ENCODE measurements at places on chromosomes 5 and 9. TPM values are rescaled to one million over a fixed set of nuclear protein-coding genes. Genes with fewer than 3 reads are reported as not detected.

KCNV2 gene
- total RNA-seq = not detected

PCDHB14 gene
- 21.2 TPM for total RNA-seq

GABRA1 gene
- not detected for total RNA-seq

GAPT gene
- total RNA-seq = not detected

DNA sequence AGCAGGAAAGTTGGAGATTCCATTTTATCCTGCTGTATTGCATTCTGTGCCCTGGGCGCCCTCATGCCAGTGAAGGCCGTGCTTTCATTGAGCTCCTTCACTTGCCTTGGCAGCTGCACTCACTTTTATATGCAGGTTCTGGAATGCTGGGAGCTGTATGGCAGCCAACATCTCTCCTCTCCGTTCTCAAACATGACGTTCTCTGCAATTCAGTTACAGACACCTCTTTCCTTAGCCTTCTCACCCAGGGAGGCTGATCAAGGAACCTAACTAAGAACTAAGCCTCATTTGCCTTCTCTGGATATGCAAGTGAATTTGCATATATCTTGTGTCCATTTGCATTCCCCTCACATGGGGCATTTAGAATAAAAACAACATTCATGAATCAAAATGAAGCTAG is 29.4 kb upstream of the PURA start:
- H3K27me3 ChIP-seq = peaks cover 73% of the 10 kb centered on the region
- no peak for DNase-seq
- no peak overlapping the region for H3K4me3 ChIP-seq
- H3K36me3 ChIP-seq = no peaks in the 10 kb centered on the region
- H3K4me1 ChIP-seq = no peaks in the 10 kb centered on the region

GRCh38 chr5:73433272-73433981 is 15.2 kb downstream of the FOXD1 start:
- no peak for DNase-seq
- H3K36me3 ChIP-seq = no peaks in the 10 kb centered on the region
- no peak overlapping the region for H3K4me3 ChIP-seq
- H3K4me1 ChIP-seq = no peaks in the 10 kb centered on the region

GRCh38 chr9:116381350-116381749 is 227.8 kb downstream of the PAPPA start:
- no peak overlapping the region for H3K27ac ChIP-seq
- H3K27me3 ChIP-seq = no peaks in the 10 kb centered on the region
- DNase-seq = peak; percentile 58
- no peaks in the 10 kb centered on the region for H3K36me3 ChIP-seq
- no peaks in the 10 kb centered on the region for H3K4me1 ChIP-seq
- no peak overlapping the region for H3K4me3 ChIP-seq

DNA sequence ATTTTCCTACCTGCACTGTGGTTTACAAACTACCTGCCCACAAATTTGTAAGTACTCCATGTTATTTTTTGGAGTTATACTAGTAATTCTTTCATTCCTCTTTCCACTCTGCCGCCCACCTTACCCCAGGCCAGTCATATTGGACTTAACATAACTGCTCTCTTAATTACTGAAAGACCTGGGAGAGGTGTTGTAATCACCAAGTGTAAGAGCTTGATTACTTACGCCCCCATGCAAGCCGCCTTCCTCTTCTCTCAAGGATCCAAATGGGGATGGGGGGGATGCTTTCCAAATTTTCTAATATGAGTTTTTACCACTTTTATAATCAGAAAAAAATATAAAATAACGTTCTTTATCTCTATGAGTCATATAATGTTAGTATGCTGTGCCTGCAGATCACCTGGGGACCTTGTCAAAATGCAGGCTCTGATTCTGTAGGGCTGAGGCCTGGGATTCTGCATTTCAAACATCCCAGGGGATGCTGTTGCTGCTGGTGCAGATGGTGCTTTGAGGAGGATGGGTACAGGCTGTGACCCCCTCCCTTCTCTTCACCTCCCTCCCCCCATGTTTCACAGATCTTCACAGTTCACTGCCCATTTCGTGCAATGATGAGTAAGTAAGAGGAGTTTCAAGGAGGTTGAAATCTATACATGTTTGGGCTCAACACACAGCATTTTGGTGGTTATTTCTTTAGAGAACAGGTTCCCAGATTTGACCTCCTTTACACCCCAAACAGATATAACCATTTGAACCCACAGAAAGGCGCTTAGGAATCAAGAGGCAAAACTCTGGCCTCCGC is 87.3 kb downstream of the SEC61B start:
- no peaks in the 10 kb centered on the region for H3K27me3 ChIP-seq
- H3K27ac ChIP-seq = no peak overlapping the region
- H3K36me3 ChIP-seq = no peaks in the 10 kb centered on the region
- H3K4me3 ChIP-seq = no peak overlapping the region
- H3K4me1 ChIP-seq = no peaks in the 10 kb centered on the region

- peaks cover 16% of the 10 kb centered on the region for H3K36me3 ChIP-seq
- no peak overlapping the region for H3K4me3 ChIP-seq
- DNase-seq = peak; percentile 98
These were observed 32.2 kb downstream of the IER5L start for GRCh38 chr9:129145841-129146292.

- no peaks in the 10 kb centered on the region for H3K27me3 ChIP-seq
- H3K36me3 ChIP-seq = peaks cover 3% of the 10 kb centered on the region
- H3K4me3 ChIP-seq = no peak overlapping the region
- no peak overlapping the region for H3K27ac ChIP-seq
- H3K4me1 ChIP-seq = peaks cover 24% of the 10 kb centered on the region
These were observed 36.0 kb downstream of the B4GALT1 start for GRCh38 chr9:33130961-33131789.

DNA sequence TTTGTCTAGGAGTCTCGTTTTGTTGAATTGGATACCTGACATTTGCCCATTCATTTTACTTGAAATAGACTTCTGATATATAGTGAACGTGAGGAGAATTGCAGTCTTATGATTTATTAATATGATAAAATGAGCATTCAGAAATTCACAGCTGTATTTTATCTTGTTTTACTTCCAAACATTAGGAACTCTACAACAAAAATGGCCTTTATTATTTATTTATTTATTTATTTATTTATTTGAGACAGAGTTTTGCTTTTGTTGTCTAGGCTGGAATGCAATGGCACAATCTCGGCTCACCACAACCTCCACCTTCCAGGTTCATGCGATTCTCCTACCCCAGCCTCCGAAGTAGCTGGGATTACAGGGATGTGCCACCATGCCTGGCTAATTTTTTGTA is 61.2 kb downstream of the RAB24 start:
- H3K4me3 ChIP-seq = no peak overlapping the region
- H3K27ac ChIP-seq = no peak overlapping the region
- no peaks in the 10 kb centered on the region for H3K27me3 ChIP-seq

- no peak overlapping the region for H3K27ac ChIP-seq
- H3K4me1 ChIP-seq = peaks cover 16% of the 10 kb centered on the region
- H3K4me3 ChIP-seq = no peak overlapping the region
- H3K36me3 ChIP-seq = no peaks in the 10 kb centered on the region
- no peak for DNase-seq
- H3K27me3 ChIP-seq = no peaks in the 10 kb centered on the region
These were observed 155.1 kb upstream of the ZNF462 start for GRCh38 chr9:106707738-106708474.

DNA sequence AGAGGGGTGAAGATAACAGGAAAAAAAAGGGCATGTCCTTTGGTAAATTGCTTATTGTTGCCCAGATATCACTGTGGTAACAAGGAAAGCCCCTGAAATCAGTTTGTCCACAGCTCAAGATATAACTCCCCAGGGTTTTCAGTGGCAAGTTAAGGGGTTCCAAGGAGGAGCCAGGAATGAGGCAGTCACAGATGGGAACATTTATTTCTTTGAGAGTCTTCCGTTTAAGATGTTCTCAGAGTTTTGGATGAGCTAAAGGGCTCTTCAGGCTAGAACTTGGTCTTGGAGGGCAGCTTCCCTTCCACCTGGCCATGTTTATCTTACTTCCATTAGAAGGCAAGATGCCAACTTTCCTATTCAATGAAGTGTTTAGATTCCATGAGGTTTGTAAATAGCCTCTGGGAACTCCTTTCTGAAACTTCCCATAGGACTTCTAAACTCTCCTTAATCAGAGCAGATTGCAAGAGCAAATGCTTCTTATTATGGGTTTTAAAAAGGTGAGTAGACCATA is 277.6 kb upstream of the TNC start:
- no peak overlapping the region for H3K27ac ChIP-seq
- peak; percentile 32 for DNase-seq
- no peaks in the 10 kb centered on the region for H3K27me3 ChIP-seq
- H3K36me3 ChIP-seq = no peaks in the 10 kb centered on the region
- no peak overlapping the region for H3K4me3 ChIP-seq

DNA sequence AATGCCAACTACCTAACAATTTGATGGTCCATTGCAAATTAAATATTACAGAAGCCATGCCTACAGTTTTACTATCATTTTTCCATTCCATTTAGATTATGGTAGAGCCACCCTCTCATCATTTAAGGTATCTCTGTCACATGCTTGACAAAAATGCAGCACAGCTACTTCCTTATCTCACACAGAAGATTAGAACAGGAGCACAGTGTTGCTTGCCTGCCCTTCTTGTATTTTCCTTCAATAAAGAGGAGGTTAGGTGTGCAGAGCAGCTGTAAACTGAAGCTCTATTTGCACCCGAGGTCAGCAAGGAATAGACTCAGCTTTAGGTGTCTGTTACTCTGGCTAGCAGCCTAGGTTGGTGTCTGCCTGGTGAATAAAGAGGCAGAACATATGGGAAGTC is 51.5 kb upstream of the ATP10B start:
- no peak overlapping the region for H3K4me3 ChIP-seq
- DNase-seq = no peak
- H3K4me1 ChIP-seq = no peaks in the 10 kb centered on the region
- no peak overlapping the region for H3K27ac ChIP-seq
- H3K36me3 ChIP-seq = no peaks in the 10 kb centered on the region

DNA sequence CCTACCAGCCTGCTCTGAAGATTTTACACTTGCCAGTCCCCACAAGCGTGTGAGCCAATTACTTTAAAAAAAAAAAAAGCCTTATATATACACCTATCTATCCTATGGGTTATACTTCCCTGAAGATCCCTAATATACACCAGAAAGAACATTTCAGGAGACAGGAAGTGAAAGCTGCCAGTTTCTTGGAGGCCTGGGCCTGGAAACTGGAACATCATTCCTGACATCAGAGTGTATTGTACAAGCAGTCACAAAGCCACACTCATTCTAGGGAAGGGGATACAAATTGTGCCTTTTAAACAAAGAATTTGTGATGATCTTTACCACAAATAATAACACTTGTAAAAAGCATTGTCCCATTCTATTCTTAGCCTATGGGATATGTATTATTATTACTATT is 98.3 kb upstream of the FBN2 start:
- H3K27ac ChIP-seq = no peak overlapping the region
- peak; percentile 15 for DNase-seq
- H3K27me3 ChIP-seq = no peaks in the 10 kb centered on the region

DNA sequence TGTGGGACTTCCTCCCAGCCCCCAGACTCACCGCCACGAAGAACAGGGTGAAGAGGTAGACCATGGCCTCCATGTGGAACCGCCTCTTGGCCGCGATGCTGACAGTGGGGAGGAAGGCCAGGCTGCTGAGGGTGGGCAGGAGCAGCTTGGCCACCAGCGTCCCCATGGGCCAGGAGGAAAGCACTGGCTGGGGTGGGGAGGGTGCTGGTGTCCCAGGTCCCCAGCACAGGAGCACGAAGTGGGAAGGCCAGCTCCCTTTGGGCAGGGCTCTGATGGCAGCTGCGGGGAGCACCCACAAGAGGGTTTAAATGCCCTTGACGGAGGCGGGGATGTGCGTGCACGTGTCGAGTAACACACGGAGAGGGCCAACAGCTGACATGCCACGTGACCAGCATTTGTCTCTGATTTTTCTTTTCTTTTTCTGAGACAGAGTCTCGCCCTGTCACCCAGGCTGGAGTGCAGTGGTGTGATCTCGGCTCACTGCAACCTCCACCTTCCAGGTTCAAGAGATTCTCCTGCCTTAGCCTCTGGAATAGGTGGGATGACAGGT is at the start of gene MYMK:
TSS of gene MYMK (minus strand) at position 281 of the 550 bp plus-strand sequence. CDS start at position 166, 115 bp downstream.
- no peak within 1 kb of the TSS for H3K4me3 ChIP-seq
- H3K36me3 ChIP-seq = no peaks in the 10 kb centered on the region
- H3K27ac ChIP-seq = peak within 1 kb of the TSS; percentile 53
- no peaks in the 10 kb centered on the region for H3K27me3 ChIP-seq
- DNase-seq = no peak

DNA sequence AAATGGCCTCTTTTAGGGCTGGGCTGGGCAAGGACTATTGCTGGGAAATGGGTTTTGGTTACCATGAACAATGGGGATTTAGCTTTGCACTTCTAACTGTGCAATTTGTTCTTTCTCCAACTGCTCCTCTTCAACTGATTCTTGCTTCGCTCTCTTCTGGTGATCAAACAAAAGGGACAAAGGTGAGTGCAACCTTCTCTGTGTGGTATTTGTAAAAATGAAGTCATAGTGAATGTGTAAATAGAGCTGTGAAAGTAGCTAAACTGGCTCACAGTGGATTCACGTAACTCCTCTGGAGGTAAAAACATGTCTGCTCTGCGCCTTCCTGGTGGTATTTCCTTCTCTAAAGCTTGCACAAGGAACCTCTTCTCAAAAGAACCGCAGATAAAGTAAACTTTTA is 20.9 kb upstream of the SPINK14 start:
- DNase-seq = no peak
- no peaks in the 10 kb centered on the region for H3K36me3 ChIP-seq
- no peak overlapping the region for H3K27ac ChIP-seq
- H3K4me3 ChIP-seq = no peak overlapping the region
- peaks cover 3% of the 10 kb centered on the region for H3K4me1 ChIP-seq

DNA sequence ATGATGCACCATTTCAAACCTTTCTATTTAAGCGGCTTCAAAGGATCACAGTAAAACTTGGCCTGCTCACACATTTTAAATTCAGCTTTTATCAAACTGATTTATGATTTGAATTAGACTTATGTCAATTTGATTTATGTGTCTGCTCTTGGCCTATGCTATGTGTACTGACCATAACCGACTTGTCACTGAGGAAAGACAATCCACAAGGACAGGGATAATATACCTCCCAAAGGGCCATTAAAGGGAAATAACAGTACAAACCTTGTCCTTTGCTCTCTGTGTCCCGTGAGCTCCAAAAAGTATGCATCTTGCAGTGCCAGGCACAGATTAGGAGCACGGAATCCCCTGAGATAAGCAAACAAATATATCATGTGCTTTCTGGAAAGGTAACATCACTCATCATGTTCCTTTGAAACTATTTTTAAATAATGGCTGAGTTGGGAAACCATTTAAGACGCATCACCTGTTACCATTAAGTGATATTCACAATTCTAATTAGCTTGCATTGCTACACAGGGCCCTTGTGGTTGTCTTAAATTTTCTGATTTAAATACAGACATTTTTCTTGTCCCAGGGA is 31.9 kb upstream of the FTMT start:
- no peaks in the 10 kb centered on the region for H3K27me3 ChIP-seq
- no peak for DNase-seq
- peaks cover 5% of the 10 kb centered on the region for H3K4me1 ChIP-seq
- H3K27ac ChIP-seq = no peak overlapping the region
- no peaks in the 10 kb centered on the region for H3K36me3 ChIP-seq
